ENCODE measurements at places on chromosomes 7 and 10.

DNA sequence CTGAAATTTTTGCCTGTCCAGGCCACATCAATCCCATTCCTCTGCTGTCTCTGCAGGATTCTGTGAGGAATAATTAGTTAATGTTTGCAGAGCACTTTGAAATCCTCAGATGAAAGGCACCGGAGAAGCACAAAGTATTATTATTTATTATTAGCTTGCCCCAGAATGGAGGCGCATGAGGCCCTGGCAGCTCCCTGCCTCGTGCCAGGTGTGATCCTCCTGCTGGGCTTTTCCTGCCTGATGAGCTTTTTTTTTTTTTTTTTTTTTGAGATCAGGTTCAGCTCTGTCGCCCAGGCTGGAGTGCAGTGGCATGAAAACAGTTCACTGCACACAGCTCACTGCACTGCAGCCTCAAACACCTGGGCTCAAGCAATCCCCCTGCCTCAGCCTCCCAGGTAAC is 65.2 kb downstream of the TCF7L2 start:
- no peak for DNase-seq

- DNase-seq = no peak
Observed at GRCh38 chr7:6248581-6248980, 23.8 kb downstream of the CYTH3 start.

DNA sequence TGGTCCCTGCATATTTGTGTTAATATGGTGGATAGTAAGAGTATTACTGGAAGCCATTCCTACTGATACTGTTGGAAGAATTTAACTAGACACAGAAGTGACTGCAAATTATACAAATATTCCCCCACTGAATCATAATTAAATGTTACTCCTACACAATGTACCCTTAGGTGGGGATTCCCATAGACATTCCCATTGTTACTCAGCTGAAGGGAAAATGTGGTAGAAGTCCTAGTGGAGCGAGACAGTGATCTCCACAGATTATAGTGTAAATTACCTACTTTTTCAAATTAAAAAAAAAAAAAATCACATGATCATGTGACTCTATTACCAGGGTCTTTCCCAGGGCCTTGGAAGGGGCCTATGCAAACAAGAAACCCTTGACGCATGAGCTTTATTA is 611.8 kb downstream of the LRMDA start:
- DNase-seq = no peak

- no peak for DNase-seq
Observed at GRCh38 chr7:128006550-128007302, 24.5 kb downstream of the LRRC4 start.

GRCh38 chr10:50431791-50432190 is 180.5 kb upstream of the ASAH2 start:
- no peak for DNase-seq

- DNase-seq = no peak
Observed at GRCh38 chr10:25695586-25695985, 238.4 kb upstream of the MYO3A start.

GRCh38 chr7:143399151-143399550 is 9.5 kb downstream of the EPHA1 start:
- DNase-seq = no peak

- DNase-seq = no peak
Observed at GRCh38 chr7:142457146-142457703, 199.4 kb upstream of the PRSS58 start.

- DNase-seq = no peak
Observed at GRCh38 chr7:18762189-18762588, 266.6 kb downstream of the HDAC9 start.

GRCh38 chr10:20877986-20878983 is 18.8 kb downstream of the NEBL start:
- DNase-seq = no peak

GRCh38 chr10:80118669-80119068 is 13.9 kb upstream of the PLAC9 start:
- DNase-seq = no peak

DNA sequence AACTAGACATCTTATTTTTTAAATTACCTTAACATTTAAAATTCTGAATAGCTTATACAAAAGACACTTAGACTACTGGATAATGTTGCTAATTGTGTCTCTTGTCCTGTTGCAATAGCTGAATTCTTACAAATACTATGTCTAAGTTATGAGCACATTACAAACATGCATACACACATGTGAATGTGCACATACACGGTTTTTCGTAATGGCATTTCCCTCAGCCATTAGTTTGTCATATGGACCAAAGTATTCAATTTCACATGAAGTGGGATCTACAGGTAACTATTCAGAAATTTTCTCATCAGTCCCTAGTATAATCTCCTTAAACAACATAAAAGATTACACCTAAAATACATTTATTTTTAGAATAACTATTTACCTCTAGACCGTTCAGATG is 178.6 kb upstream of the BET1 start:
- no peak for DNase-seq

- no peak for DNase-seq
Observed at GRCh38 chr10:68284062-68285001, 47.5 kb upstream of the HNRNPH3 start.
